Diencephalon (tissue), 1 donor: ENCODE measurements at places on chromosomes 2 and 18. TPM values are rescaled to one million over a fixed set of nuclear protein-coding genes. Genes with fewer than 3 reads are reported as not detected.

Gene CNDP1
- 0.23 TPM for total RNA-seq

Gene MDH1B
- total RNA-seq: 13.4 TPM

Gene HOXD4
- not detected for total RNA-seq

Gene NAT8
- total RNA-seq: not detected

Gene CDH20
- total RNA-seq: 20.8 TPM

Gene THSD7B
- total RNA-seq: 12.2 TPM

Gene LYPD6
- total RNA-seq: 20.5 TPM

Gene TCF23
- total RNA-seq: not detected

Gene DOCK10
- 36.7 TPM for total RNA-seq

Gene SCN1A
- total RNA-seq: 61.8 TPM

Gene MAPK4
- 33.2 TPM for total RNA-seq

Gene LGALSL
- 48.9 TPM for total RNA-seq

Gene ST6GAL2
- total RNA-seq: 170 TPM

Gene SALL3
- total RNA-seq: 18.9 TPM

Gene STARD6
- total RNA-seq: not detected

Gene SATB2
- total RNA-seq: 20.8 TPM

Gene KRTCAP3
- 0.46 TPM for total RNA-seq
